Stimulated activated CD8-positive, alpha-beta memory T cell treated with anti-CD3 and anti-CD28 coated beads, Interleukin-15, amount 100 ng/mL, for 24 hours (primary cell): ENCODE measurements at places on chromosomes 2 and 18.

- DNase-seq: no peak
Measured at GRCh38 chr2:31980674-31981356, 30.0 kb downstream of the MEMO1 start.

GRCh38 chr2:205775097-205775877 lies 93.0 kb downstream of the NRP2 start:
- DNase-seq: no peak

DNA sequence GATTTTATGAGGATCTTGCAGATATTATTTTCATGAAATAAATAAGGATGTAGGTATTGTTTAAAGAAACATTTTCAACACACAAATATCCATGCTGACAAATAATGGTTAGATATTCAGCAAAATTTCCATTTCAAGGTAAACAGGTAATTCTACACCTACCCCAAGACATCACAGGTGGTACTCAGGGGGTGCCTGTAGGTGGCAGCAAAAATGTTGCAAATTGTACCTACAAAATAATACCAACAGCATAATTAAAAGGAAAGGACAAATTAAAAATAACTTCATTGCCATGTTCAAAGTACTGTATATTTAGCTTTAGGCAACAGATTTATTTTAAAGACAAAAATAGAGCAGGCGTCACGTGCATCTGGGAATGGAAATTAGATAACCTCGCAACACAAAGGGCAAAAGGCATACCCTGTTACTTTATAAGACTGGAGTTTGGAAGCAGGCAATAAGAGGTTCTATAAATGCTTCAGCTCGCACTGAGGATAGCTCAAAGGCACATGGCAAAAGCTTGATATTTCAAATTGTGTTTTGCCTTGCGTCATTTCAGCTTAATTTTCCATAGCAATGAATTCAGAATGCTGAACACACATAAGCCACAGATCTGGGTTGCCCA lies 630.5 kb downstream of the TDRD15 start:
- DNase-seq: no peak

DNA sequence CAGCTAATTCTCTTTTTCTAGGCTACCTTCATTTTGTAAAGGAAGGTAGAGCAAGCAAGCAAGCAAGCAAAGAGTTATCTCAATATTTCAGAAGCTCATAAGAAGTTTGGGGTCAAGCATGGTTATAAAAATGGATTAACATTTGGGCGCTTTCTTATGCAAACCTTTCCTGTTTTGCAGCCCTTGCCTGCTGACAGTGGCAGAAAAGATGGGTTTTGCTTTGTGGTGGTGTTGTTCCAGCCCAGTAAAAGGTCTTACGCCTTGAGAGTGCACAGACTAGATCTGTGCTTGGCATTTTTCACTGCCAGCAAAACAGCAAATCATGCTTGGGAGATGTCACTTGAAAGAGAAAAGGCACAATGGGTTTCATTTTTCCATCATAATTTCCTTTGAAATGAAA lies 1320.6 kb upstream of the CELF4 start:
- no peak for DNase-seq

DNA sequence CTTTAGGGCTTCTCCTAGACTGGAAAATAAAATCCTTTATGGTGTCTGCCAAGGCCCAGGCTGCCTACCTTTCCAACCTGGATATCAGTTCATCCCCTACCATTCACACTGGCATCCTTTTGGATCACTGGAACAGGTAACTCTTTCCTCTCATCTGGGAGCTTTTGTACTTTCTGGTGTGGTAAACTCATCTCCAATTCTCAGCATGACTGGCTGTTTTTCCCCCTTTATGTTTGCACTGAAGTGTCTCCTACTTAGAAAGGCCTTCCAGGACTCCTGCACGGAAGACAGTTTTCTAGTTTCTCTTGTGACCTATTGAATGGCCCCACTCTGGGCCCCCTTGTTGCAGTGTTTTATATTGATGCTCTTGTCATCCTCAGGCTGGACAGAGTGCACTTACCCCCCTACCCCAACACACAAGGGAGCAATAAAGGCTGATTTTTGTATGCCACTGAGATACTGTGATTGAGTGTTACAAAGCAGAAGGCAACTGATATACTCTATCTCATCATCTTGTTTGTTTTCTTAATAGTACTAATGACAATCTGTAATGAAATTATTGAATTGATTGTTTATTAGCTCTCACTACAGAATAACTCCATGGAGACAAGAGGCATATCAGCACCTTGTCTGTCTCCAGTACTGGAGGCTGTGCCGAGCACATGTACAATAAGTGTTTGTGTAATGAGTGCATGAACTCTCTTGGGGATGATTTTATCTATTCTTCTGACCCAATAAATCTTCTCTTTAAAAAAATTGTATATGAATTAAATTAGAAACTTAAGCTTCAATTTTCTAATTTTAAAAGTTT lies 129.9 kb downstream of the PIEZO2 start:
- no peak for DNase-seq

DNA sequence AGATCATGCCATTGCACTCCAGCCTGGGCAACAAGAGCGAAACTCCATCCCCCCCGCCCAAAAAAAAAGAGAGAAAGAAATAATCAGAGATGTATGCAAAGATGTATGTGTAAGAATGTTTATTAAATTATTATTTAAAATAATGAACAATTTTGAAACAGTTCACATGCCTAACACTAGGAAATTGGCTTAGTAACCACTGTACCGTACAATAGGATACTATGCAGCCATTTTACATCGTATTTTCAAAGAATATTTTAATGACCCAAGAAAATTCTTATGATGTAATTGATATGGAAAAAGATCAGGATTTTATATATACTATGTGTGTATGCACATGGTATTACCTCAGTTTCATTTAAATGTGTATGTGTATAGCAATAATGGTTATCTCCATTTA lies 190.5 kb downstream of the ZFP36L2 start:
- no peak for DNase-seq

GRCh38 chr18:49565612-49566011 lies 3.8 kb downstream of the LIPG start:
- no peak for DNase-seq

- no peak for DNase-seq
Measured at GRCh38 chr18:54775686-54776085, 52.6 kb upstream of the RAB27B start.

DNA sequence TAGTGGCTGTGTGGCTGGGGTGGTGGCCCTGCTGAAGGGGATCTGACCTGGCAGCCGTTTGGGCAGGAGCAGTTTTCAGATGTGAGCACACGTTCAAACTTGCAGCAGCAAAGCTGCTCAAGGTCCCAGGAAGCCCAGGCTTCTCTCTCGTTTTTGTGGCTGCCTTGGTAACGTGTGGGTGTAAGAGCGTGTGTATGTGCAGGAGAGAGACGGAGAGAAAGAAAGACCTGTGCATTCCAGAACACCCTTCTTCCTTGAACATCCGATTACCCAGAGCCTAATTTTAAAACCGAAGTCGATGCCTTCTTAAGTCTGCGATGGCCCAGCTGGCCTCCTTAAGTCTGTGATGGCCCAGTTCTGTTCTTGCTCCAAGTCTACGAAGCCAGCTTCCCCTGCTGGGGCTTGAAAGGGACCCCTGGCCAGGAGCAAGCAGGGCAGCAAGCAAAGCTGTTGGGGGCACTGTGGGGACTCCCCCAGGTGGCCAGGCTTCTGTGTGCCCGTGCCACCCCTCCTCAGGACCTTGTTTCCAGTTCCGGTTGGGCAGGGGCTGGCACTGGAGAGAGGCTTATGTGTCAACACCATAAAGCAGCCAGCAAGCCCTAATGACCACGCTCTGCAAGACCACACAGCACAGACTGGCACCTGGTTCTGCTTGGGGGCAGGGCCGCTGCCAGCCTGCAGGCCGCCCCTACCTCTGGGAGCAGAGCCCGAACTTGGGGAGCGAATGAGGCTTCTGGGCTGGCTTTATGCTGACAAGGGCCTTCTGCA lies 55.8 kb upstream of the ALPP start:
- DNase-seq: no peak

DNA sequence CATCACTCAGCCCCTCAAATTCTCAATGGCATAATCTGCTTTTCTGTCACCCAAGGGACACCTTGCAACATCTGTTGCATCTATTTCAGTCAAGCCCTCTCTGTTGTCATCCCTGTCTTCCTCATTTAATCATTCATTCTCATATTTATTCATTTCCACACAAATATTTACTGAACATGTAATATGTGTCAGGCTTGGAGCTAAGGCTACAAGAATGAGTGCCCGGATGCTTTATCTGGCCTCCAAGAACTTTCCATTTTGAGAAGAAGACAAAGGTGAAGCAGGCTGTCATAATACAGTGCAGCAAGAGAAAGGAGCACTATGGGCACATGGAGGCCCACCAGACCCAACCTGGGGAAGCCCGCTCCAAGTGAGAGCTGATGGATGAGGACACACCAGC lies 15.6 kb downstream of the IL18RAP start:
- DNase-seq: no peak

DNA sequence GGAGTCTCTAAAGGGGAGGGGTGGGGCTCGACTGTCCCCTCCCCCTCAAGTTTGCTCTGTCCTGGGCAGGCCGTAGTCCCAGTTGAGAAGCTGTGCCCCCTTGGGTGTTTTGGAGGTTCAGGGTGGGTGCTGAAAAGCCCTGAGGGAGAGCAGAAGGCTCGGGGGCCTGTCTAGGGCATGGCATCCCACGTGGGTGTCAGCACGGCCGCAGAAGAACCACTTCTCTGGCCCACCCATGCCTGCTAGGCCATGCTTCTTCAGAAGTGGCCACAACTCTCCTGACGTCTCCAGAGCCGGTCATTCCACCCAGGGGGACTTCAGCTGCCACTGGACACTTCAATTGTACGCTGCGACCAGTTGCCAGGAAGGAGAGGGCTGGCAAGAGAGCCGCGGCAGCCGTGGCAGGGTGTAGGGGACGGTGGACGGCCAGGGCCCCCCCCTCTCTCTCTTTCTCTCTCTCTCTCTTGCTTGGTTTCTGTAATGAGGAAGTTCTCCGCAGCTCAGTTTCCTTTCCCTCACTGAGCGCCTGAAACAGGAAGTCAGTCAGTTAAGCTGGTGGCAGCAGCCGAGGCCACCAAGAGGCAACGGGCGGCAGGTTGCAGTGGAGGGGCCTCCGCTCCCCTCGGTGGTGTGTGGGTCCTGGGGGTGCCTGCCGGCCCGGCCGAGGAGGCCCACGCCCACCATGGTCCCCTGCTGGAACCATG lies at the start of gene INPP5D:
TSS of gene INPP5D (plus strand) at position 546 of the 704 bp plus-strand sequence. CDS start at position 683, 137 bp downstream.
- DNase-seq: no peak

DNA sequence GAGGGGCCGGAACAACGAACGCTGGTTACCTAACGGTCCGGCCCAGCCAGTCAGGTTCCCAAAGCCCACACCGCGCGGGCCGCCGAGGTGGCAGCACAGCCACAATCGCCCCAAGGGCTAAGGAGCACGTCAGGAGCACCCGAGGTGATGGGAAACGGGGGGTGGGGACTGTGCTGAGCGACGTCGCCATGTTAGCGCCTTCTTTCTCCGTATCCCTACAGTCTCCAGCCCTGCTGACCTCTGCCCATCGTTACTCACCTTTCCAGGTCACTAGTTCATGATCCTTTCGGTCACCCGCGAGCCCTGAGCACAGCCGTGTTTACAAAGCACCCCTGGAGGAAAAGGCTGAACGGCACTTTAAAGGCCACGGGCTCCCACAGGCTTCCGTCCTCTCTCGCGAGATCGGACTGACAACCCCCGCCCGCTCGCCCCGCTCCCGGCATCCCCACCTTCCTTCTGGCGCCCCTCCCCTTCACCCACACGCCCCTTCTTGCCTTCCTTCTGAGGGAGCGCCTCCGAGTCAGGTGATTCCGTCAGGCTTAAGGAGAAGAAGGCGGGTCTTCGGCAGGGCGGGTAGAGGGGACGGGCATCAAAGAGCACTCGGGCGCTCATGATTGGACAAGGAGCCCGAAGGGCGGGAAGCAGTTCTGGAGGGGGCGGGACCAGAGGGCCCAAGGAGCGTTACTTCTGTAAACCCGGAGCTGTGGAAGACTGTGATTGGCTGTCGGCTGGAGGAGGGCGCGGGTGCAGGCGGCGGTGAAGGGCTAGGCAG lies at the start of gene ATF2:
TSS of gene ATF2 (minus strand) at position 412 of the 772 bp plus-strand sequence. CDS start 31,760 bp downstream, outside the sequence.
- peak; percentile 82 for DNase-seq

GRCh38 chr2:212936572-212936971 lies 214.8 kb downstream of the IKZF2 start:
- no peak for DNase-seq

GRCh38 chr18:47644896-47645295 lies 285.6 kb downstream of the SMAD2 start:
- no peak for DNase-seq

DNA sequence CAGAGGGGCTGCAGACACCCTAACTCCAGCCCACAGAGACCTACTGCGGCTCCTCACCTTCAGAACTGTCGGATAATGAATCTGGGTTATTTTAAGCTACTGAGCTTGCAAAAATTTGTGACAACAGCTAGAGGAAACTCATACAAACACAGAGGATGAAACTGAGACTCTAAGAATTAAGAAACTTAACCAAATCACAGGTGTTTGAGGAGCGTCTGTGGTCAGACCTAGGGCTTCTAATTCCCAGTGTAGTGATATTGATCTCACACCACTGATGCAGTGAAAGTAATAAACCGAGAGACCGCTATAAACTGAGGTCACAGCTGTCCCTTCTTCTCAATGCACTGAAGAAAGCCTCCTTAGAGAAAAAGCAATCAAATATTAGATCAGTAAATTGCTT lies 110.1 kb downstream of the RGPD3 start:
- DNase-seq: no peak

- no peak for DNase-seq
Measured at GRCh38 chr2:69253611-69254301, 133.3 kb downstream of the GFPT1 start.

DNA sequence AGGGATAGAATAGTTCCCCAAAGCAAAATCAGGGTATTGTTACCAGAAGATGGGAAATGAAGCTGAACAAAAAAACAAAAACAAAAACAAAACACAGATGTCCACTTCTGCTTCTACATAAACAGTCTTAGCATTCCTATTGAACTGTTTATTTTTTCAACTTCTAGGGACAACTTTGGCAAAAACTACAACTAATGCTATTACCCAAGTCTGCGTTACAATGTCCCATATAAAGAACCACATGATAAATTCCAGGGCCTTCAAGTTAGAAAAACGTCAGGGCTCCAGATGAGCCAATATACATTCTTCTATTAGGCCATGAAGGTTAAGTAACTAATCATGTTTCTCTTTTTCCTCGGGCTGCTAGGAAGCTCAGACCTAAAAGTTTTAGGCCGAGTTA lies 16.9 kb downstream of the PID1 start:
- DNase-seq: no peak

- no peak for DNase-seq
Measured at GRCh38 chr2:105411720-105412407, 13.0 kb upstream of the FHL2 start.

DNA sequence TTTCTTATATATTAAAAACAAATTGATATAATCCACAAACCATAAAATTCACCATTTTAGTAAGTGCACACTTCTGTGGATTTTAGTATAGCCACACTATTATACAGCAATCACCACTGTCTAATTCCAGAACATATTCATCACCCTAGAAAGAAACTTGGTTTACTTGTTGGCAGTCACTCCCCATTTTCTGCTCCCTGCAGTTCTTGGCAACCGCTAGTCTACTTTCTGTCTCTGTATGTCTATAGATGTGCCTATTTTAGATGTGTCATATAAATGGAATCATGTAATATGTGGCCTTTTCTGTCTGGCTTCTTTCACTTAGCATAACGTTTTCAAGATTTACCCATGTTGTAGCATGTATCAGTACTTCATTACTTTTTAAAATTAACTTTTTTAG lies 5.7 kb downstream of the CKAP2L start:
- DNase-seq: no peak
